Activated naive CD8-positive, alpha-beta T cell treated with anti-CD3 and anti-CD28 coated beads, Interleukin-2, amount 10 ng/mL, durations not matched to agents 7 days and 5 days (primary cell): ENCODE measurements at places on chromosomes 5 and 9.

- no peak for DNase-seq
Measured at GRCh38 chr5:33583332-33583731, 142.6 kb downstream of the TARS1 start.

- DNase-seq, result no peak
Measured at GRCh38 chr5:78751872-78752271, 103.3 kb upstream of the LHFPL2 start.

- no peak for DNase-seq
Measured at GRCh38 chr5:173618927-173619519, 2.6 kb upstream of the BOD1 start.

- no peak for DNase-seq
Measured at GRCh38 chr5:78360674-78360923, 182 bp downstream of the SCAMP1 start.

DNA sequence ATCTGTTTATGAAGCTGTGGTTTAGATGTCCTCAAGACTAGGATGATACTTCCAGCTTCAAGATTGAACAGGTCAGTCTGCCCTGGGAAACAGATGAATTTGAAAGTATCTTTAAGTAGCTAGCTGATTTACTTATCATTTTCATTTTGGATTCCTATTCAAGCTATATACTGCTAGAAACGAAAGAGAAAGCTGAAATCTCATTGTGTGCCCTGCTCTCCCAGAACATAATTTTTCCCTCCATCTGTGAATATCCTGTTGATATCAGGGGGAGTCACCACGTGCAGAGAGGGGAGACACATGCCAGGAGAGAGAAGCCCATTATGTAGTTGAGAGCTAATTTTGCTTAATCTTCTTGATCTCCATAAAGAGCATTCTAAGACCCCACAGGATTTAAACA lies 439.1 kb downstream of the NR2F1-AS1 start:
- DNase-seq, result no peak

GRCh38 chr5:133242221-133242835 lies 190.5 kb downstream of the HSPA4 start:
- no peak for DNase-seq

DNA sequence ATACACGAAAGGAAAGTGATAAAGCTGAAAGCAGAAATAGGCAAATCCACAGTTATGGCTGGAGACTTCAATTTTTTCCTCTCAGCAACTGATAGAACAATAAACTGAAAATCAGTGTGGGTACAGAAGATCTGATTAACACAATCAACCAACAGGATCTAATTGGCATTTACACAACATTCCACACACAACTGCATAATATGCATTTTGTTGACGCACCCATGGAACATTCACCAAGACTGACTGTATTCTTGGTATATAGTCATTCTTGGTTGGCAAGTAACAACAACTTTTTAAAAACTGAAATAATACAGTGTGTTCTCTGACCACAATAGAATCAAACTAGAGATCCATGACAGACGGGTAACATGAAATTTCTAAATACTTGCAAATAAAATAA lies 218.7 kb upstream of the S1PR3 start:
- no peak for DNase-seq
